ENCODE measurements at places on chromosomes 6 and 20.

GRCh38 chr6:167092672-167093339, 30.1 kb upstream of the CCR6 start:
- no peak for DNase-seq

GRCh38 chr6:40922281-40922680, 116.7 kb downstream of the UNC5CL start:
- DNase-seq, result no peak

GRCh38 chr6:2196079-2196679, 49.2 kb downstream of the GMDS start:
- DNase-seq, result no peak

- DNase-seq, result no peak
Measured at GRCh38 chr6:25601800-25602673, 50.0 kb upstream of the SCGN start.

GRCh38 chr6:164331026-164331425, 916.5 kb downstream of the QKI start:
- no peak for DNase-seq

DNA sequence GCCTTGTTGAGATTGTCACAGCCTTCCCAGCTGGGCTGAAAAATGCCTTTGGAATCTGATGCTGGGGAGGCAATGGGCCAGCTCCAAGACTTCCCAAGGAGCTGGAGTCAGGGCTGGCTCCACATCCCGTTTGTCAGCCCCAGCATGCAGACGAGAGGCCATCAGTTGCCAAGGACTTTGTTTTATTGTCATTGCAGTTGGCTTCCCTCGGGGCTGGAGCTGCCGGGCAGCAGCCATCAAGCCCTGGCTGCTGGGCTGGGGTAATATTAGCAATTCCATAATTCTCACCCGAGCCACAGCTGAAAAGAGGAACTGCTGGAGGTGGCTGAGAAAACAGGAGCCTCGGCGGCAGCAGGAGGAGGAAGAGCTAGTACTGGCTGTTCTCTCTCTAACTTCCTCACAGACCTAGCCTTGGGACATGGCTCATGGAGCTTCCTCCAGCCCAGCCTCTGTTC, 182.5 kb downstream of the CDC5L start:
- no peak for DNase-seq

- peak; percentile 59 for DNase-seq
Measured at GRCh38 chr6:125749173-125749864, at the start of gene HEY2. Gene HEY2 (plus strand): TSS chr6:125749632. CDS start chr6:125749777, 145 bp downstream.

DNA sequence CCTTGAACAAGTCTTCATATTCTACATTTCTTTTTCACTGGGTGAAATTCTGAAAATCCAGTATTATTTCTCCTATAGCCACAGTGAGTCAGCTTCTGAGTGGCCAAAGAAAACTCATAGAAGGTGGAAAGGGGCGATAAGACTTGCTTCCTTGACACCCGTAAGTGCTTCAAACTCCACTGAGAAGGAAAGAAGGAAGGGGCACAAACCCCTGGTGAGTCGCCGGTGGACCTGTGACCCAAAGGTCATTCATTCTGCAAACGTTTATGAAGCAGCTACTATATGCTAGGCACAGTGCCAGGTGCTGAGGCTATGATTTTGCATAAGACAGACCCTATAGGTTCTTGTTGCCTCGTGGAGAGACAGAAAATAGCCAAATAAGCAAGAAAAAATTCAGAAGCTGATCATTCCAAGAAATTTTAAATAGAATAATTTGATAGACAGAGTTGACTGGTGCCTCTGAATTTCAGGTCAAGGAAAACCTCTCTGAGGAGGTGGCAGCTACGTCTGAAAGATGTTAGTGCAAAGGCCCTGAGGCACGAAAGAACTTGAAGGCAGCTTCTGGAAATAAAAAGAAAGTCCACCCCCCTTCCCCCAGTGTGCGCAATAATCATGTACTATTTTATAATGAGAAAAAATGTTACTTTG, 118.2 kb downstream of the CD24 start:
- no peak for DNase-seq

DNA sequence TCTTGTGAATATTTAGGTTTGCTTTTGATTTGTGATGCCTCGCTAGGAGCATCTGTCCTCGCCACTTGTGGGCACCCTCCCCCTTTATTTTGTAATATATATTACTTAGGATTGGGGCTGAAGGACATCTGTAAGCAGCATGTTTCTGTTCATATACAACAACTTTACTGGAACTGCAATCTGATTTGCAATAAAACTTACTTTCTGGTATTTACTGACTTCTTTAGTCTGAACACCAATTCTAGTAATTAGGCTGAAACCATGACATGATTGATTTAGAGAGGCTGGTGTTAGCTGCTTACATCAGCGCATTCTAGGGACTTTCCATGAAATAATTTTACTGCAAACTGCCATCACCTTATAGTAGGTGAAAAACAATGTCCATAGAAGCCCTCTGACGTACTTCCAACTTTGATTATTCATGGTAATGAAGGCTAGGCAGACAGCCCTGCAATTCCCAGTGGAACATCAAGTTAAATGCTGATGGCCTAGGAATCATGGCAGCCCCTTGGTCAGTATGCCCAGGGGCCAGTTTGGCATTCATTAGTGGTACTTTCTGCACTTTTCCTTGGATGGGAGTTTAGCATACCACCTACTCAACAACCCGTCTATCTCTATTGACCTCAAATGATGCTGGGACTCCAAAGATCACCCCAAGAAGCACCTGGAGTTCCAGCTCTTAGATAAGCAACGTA, 132.9 kb upstream of the MCHR2 start:
- no peak for DNase-seq

- DNase-seq, result no peak
Measured at GRCh38 chr20:63337786-63338420, 23.2 kb downstream of the CHRNA4 start.

DNA sequence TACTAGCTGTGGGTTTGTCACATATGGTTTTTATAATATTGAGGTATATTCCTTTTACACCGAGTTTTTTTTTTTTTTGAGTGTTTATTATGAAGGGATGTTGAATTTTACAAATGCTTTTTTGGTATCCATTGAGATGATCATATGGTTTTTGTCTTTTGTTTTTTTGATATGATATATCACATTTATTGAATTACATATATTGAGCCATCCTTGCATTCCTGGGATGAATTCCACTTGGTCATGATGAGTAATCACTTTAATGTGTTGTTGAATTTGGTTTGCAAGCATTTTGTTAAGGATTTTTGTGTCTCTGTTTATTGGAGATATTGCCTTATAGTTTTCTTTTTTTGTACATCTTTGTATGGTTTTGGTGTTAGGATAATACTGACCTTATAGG, 3.3 kb upstream of the ZNF337 start:
- no peak for DNase-seq

GRCh38 chr6:44009425-44010321, 117.6 kb downstream of the MRPL14 start:
- no peak for DNase-seq

- no peak for DNase-seq
Measured at GRCh38 chr6:166305562-166306117, 2.6 kb downstream of the PRR18 start.

DNA sequence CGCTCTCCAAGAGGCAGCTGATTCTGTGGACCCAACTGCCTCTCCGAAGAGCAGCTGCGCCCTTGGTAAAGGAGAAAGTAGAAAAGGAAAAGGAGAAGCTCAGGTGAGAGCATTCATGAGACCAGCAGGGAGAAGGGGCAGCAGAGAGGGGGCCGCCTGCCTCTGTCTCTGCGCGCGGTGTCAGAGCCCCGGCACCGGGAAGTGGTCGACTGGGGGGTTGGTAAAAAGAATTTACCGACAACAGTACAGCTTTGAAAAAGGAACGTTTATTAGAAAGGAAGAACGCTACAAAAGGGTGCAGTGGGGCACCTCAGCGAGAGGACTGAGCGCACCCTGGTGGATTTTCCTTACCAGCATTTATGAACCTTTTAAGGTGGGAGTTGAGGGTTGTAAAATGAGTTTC, 61.9 kb downstream of the GPR6 start:
- DNase-seq, result peak; percentile 3

DNA sequence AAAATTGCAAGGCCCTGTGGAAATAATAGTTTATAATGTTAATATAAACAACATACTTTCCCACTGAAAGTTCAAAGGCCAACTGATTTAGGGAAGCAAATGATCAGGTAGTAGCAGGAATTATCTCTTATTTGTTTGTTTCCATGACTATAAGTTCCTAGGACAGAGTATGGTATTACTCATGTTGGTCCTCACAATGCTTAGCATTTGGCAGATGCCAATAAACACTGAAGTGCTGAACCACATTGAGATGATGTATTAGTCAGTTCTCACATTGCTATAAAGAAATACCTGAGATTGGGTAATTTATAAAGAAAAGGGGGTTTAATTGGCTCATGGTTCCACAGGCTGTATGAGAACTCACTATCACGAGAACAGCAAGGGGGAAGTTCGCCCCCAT, 129.6 kb upstream of the NUP153 start:
- no peak for DNase-seq

DNA sequence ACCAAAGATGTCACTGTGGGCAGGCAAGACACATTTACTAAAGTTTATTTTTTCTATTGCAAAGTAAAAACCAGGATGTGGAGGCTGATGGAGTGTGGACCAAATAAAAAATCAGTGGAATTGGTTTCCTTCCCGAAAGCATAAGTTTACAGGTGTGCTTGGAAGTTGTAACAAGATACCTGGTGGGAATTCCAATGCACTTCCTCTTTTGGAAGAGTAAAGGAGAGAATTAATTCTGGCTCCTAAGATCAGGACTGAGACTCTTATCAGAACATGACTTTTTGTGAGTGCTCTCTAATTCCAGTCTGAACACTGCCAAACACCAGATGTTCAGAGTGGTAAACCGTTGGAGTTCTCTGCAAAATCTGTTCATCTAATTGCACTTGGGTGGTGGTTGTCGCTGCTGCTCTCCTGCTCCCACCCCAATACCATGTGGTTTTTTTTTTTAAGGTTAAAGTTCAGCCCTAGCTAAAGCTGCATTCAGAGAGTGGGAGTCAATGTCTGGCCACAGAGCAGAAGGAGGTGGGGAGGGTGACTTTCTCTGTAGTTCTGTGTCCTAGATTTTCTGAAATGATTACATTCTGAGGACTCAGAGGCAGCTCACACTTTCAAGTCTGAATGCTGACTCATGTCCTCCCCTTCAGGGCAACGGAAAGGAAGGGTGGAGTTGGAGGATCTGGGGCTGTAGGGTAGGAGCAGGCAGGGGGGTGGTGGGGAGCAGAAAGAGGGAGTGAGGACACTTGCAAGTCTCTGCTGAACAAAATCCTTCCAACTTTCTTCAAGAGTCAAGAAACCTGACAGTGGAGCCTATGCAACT, 275.8 kb upstream of the PRDM1 start:
- peak; percentile 27 for DNase-seq

Measured in stimulated activated CD8-positive, alpha-beta memory T cell treated with anti-CD3 and anti-CD28 coated beads, Interleukin-7, amount 100 ng/mL, for 4 hours (primary cell).